Activated CD4-positive, CD25-positive, alpha-beta regulatory T cell treated with anti-CD3 and anti-CD28 coated beads, Interleukin-2, amount 50 U/mL, for 24 hours (primary cell): ENCODE measurements at places on chromosomes 13 and 19.

GRCh38 chr19:6092329-6093286, 17.7 kb downstream of the RFX2 start:
- no peak for ATAC-seq

- peak; percentile 89 for ATAC-seq
Observed at GRCh38 chr19:42386974-42387707, 3.0 kb downstream of the CNFN start.

GRCh38 chr19:40217027-40217810, 965 bp downstream of the TTC9B start:
- ATAC-seq, result no peak

DNA sequence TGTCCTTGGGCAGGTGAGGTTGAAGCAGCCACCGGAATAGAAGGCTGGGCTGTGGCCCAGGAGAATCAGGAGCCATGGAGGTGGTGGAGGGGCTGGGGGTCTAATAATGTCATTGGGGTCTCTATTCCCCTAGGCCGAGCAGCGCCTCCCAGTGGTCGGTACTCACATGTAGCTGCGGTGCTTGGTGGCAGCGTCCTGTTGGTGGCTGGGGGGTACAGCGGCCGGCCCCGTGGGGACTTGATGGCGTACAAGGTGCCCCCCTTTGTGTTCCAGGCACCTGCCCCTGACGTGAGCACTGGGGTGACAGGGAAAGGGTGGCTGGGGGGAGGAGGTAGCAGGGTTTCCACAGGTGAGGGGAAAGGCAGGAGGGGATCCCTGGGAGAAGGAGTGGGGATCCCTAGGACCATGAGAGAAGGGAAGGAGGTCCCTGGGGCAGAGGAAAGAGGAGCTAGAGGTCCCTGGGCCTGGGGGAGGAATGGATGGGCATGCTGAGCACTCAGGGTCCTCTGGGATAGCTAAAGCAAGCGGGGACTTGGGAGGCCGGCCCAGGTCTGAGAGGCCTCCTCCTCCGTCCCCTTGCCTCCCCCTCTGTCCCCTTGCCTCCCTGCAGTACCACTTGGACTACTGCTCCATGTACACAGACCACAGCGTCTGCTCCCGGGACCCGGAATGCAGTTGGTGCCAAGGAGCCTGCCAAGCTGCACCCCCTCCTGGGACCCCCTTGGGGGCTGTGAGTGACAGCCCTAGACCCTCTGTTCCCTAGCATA, 18.1 kb downstream of the MEGF8 start:
- no peak for ATAC-seq

- no peak for ATAC-seq
Observed at GRCh38 chr13:40408602-40409001, 257.8 kb downstream of the FOXO1 start.

GRCh38 chr19:54364775-54365257, at the start of gene LAIR1:
TSS of gene LAIR1 (minus strand) at chr19:54364931. CDS start at chr19:54364804, 127 bp downstream.
- peak; percentile 51 for ATAC-seq

- ATAC-seq, result no peak
Observed at GRCh38 chr13:60112771-60113170, 51.0 kb downstream of the DIAPH3 start.
